Bone marrow (tissue), 2 donors: ENCODE measurements at places on chromosomes 6 and 20.

DNA sequence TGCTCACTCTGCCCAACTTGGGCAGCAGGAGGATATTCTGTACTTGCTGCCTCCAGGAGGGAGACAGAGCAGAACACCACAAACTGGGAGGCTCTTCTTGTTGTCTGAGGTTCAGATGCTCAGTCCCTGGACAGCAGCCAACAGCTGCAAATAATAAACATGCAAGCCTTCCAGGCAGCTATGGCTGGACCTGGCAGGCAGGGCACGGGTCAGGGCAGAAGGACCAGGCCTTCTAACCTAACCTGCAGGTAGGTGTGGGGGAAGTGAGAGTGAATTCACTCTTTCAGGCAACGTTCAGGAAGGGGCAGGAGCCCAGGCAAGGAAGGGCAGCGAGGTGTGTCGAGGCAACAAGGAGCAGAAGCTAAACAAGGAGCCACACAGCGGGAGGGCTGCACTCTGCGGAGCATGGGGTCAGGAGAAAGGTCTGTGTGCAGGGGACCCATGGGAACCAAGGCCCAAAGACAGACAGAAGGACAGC, 31.5 kb downstream of the NINL start:
- no peak for DNase-seq

GRCh38 chr6:159157431-159157830, 11.8 kb upstream of the FNDC1 start:
- DNase-seq = no peak

DNA sequence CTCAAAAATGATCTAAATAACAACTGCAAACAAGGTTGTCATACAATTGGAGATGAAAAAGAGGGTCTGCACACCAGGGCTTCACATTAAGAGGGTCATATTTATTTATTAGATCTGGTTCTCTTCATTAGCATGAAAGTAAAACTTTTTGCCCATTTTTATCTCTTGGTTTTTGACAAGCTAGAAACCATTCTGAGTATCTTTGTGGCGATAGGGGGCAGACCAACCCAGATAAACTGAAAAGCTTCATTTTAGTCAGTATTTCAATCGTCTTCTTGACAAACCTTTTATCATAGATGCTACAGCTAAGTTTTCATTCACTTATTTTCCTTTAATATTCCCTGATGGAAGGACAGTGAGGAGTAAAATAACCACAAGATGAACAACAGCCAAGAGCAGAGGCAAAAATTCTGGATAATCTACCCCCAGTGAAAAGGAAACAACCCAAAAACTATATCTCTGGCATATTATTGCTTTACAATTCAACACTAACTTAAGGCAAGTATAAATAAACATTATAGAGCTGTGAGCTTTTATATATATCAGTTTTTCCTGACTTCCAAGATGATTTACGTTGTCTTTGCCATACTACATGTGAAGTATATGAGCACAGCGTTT, 45.2 kb downstream of the THEMIS start:
- no peak for DNase-seq

DNA sequence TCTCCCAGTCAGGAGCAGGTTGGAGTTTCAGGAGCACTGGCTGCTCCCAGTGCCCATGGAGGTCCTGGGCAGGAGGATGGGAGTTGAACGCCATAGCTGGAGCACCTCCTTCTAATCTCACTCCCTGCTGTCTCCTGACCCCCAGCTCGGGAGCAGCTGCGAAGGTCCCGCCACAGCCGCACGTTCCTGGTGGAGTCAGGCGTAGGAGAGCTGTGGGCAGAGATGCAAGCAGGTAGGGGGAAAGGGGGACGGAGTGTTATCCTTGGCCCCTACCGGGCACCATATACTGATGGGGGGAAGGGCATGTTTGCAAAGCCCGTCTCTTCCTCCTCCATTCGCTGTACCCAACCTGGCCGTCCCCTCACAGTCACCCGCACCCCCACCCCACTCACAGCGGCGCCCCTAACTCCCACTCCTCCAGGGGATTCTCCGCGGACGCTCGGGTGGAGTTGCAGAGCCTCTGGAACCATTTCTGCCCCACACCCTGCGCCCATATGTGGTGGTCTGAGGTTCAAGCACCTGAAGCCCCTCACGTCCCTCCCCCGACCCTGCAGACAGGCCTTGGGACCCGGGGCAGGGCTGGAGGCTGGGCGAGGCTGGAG, 16.7 kb downstream of the HSPA12B start:
- DNase-seq = no peak

DNA sequence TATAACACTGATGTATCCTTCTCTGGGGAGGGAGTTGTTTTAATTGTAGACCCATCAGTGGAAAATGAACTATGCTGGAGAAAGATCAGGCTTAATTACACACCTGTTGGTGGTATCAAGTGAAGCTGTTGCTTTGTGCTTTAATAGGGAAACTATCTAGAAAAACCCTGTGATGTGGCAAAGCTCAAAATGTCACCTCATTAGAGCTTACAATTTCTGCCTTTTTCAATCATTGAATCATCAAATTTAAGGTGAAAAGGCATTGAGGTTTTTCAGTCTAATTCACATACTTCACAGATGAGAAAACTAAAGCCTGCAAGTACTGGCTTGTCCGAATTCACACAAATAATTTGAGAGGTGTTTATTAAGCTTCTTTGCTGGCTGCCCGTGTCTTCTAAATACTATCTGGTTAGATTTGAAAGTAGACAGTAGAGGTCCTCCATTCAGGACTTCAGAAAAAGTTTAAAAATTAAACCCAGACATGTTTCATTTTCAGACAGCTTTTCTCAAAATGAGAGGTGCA, 143.3 kb upstream of the MAP3K7 start:
- no peak for DNase-seq

DNA sequence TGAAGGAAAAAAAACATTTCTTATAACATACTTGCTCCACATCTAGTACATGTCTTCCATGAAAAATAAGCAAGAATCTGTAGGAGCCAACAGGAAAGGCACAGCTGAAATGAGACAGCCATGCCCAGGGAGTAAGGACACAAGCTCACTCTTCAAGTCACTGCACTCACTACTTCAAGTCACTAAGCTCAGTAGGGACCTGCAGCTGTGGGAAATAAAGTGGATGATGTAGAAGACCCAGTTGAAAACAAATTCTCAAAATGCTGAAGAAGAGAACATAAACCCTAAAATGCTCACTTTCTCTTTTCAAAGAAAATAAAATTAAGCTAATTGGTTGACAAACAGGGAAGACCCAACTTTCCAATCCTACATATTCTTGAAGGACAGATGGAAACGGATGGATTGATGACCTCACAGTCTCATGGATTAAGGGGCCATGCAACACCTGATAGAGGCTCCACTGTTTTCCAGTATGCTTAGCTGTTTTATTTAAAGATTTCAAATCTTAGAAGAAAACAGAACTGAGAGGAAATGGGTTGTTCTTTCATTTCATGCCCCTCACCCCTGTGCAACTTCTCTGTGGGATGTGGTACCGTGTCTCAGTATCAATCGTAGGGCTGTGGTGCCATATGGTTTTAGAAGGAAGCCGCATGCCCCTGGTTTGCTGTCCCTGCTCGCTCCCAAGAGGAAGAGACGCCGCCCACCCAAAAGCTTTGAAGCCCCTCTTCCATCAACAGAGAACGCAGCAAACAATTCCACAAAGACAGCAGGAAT, 133.3 kb downstream of the WDR27 start:
- no peak for DNase-seq

DNA sequence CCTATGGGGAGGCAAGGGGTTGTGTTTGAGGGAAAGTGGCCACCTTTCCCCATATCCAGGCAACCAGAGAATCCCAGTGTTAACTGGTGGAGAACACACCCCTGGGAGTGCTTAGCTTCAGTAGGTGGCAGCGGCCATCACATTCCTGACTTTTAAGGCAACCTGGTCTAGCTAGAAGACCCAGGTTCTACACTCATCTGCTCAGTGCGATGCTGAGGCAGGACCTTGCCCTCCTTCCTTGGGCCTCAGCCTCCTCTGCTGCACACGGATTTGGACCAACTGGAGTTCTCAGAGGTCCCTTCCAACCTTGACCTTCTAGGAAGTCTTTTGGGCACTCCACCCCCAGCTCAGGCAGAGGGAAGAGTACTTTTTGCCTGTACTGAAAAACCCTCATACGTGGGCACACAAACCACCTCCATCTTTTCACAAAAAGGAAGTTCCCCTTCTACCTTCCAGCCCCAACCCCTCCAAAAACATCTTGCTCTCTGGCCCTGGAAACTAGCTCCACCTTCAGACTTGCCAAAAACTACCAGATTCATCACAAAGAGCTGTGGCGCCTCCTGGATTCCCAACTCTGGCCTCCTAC, 2.9 kb downstream of the CCND3 start:
- no peak for DNase-seq

- no peak for DNase-seq
Observed at GRCh38 chr6:134795691-134796090, 154.2 kb downstream of the ALDH8A1 start.

- no peak for DNase-seq
Observed at GRCh38 chr6:99613409-99613704, 6.7 kb downstream of the PRDM13 start.

- DNase-seq = no peak
Observed at GRCh38 chr6:108159981-108160380, 5.8 kb upstream of the NR2E1 start.

- no peak for DNase-seq
Observed at GRCh38 chr6:101429270-101429669, 35.8 kb downstream of the GRIK2 start.

- DNase-seq = no peak
Observed at GRCh38 chr20:9200196-9200595, 131.3 kb downstream of the PLCB4 start.

GRCh38 chr20:24643731-24644626, 174.6 kb downstream of the SYNDIG1 start:
- no peak for DNase-seq

DNA sequence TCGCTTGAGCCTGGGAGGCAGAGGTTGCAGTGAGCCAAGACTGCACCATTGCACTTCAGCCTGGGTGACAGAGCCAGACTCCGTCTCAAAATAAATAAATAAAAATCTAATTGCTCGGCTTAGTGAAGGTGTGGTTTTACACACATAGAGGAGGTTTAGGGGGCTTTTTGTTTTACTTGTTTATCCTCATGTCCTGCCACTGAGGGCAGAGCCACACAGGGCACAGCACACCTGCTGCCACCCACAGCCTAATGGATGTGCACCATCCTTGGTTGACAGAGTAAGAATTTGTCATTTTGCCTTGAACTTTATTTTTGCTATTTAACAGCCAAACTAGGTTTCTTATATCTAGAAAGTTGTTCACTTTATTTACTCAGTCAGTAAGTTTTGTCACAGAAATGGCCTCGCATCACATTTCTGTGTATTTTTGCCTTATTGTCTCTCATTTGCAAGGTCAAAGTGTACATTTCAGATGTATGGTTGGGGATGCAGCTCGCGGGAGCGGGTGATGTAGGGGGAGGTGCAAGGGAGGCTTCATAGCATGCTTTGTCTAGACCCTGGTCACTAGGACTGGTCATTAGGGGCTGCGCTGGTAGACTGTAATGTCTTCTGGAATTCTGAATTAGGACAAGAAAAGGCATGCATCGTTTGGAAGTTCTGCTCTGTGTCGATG, 67.8 kb upstream of the NAA20 start:
- no peak for DNase-seq
